ENCODE measurements at places on chromosomes 5 and 9.

DNA sequence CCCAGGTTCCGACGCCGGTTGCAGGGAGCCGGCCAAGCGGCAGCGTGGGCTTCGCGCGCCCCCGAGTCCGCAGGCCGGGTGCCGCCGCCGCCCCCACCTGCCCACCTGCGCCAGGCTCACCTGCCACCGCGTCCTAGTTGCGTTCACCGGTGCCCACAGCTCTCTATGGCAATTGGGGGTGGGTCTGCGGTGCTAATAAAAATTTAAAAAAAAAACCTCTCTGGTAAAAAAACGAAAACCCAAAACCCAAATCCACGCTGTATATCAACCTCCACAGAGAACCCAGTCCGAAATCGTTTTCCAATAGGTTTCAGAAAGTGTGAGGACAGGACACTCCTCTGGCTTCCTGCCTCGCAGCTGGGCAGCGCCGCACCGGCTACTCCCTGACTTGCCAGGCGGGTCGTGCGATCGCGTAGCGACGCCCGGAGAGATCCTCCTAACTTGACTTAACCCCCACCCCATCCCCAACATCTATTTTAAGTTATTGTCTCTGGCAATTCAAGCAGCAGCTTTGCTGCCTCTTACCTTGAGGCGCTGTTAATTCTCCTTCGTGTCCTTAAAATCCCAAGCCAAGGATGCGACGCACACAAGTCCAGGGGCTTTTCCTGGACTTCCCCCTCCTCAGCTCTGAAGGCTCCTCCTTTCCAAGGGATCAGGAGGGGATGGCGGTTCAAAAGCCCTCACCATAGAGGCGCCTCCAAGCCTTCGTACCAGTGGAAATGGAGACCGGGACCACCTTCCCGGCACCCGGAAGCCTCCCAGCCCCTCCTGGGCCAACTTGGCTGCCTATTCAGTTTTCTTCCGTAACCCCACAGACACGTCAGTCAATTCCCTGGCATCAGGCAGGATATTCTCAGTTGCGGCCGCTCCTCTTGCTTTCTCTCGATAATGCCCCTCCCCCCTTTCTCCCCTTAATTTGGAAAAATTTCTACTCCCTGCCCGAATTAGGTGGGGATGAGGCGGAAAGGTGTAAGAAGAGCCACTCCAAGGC is 1639.4 kb upstream of the C9orf72 start:
- DNase-seq: no peak

GRCh38 chr5:81965524-81965923 is 6.3 kb upstream of the ATG10 start:
- DNase-seq: no peak

- no peak for DNase-seq
Observed at GRCh38 chr9:110036286-110036685, 171.7 kb downstream of the C9orf152 start.

DNA sequence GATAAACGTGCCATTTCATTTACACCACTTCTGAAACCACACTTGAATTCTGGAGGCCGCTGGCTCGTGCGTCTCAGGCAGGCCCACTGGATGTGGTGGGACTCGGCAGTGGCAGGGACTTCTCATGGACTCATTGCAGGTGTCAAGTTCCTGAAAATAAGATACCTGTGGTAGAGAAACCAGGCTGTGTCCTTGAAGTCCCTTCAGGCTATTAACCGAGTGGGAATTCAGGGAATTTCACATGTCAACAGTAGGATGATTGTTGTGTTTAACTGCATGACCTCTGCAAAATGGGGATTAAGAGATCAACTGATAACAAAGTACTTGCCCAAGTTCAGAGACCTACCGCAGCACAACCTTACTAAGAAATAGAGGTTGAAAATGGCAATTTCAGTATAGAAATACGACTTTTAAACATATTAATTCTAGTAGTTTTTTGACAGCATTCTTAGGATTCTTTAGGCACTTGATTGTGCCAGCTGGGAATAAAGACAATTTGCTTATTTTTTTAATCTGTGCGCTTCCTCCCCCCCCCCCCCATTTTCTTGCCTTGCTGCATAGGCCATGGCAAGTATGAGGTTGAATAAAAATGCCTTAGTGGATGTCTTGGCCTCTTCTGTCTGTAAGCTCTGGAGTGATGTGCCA is 26.8 kb downstream of the TRIP13 start:
- no peak for DNase-seq

DNA sequence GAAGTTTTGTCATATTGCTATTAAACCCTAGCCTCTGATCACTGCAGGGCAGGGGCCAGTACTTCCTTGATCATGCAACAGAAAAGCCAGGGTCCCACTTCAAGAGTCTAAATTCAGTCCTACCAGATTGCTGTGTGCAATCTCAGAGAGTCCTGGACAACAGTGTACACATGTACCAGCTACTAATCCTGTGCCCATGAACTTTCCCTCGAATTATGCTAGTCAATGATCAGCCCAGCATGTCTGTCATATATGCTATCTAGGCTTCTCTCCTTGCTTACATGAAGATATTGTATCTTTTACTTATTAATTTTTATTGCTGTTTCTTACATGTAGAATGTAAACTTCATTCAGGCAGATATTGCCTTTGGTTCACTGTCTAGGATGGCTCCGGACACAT is 367.0 kb downstream of the NTRK2 start:
- DNase-seq: no peak

GRCh38 chr9:80538976-80539375 is 967.2 kb downstream of the TLE4 start:
- no peak for DNase-seq
